ENCODE measurements at places on chromosomes 13 and 19.
A peak's percentile ranks its signal among the peaks of the same experiment; 100 is the strongest.

DNA sequence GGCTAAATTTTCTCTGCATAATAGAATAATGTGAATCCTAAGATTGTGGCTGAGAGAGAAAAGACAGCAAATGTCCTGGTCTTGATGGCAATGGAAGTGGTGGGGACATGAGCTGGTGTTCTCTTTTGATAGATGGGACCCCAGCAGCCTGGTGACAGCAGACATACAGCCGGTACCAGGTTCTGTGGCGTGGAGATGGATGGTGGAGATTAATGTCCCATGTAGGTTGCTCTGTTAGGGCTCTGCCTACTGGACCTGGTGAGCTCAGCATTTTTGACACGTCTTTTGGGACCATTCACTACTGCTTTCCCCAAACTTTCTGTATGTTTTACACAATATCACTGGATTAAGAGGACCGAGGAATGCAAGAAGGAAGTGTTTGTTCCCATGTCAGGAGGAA lies 8.2 kb upstream of the SIGLEC14 start:
- peak; percentile 80 for DNase-seq

GRCh38 chr13:85725433-85725832 lies 73.8 kb downstream of the SLITRK6 start:
- DNase-seq, result no peak

DNA sequence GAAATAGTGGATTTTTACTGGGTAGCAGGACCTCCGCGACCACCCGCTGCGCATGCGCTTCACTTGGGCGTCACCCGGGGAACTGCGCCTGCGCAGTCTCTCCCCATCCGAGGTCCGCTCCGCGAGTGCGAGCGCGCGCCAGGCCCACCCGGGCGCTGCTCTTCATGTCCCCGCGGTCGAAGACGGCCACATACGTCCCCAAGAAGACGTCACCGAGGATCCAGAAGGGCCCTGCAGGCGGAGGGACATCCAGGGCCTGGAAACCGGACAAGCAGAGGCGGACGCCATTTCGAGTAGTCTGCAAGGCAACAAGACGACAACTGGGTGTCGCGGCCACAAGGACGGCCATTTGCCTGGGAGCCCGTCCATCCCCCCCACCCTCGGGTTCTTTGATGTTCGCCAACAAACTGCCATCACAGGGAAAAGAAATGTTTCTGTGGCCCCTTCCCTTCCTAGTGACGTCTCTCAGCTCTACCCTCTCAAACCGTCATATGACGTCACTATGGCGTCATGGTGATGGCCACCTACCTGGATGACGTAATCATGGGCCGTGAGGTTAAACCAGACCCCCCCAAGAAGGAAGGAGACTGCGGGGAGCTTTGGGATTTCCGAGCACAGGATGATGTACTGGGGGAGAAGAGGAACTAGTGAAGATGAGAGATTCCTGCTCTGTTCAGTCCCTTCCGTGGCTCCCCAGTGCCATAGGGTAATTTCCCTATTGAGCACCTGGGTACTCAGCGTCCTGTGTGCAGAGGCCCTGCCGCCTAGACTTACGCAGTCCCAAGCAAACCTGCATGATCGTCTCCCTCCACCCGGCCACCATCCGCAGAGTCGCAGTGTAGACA lies 6.7 kb downstream of the NAPSA start:
- no peak for DNase-seq

DNA sequence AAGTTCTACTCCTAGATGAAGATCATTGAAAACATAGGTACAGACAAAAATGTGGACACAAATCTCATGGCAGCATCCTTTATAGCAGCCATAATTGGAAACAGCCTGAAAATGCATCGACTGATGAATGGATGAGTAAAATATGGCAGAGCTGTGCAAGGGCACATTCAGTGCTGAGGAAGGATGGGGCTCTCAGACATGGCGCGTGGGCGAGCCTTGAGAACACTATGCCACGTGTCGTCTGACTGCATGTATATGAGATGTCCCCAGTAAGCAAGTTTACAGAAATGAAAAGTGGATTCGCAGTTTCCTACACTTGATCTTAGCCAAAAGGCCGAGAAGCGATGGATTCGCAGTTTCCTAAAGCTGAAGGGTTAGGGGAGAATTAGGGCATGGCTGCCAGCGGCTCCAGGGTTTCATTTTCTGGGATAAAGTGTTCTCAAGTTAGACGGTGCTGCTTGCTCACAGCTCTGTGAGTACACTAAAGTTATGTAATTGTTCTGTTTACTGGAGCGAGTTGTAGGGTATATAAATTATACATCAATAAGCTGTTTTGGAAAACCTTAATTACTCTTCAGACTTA lies 78.0 kb downstream of the RAB20 start:
- no peak for DNase-seq

DNA sequence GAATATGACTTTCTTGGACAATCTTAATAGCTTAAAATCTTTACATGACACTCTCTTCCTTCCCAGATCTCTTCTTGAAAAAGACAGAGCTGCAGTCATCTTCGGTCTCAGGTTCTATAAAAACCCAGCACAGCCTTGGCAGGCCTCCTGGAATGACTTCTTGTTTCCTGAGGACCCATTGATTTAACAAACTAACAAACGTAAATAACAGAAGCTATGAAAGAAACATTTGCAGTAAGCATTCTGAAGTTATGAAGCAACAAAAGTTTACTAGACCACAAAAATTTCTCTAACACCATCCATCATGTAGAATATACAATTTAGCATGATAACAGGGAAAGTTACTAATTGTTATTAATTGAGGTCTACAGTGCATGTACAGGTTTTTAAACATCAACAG lies 62.8 kb upstream of the STARD13 start:
- no peak for DNase-seq

GRCh38 chr13:99730403-99730802 lies 229.1 kb downstream of the TM9SF2 start:
- DNase-seq, result no peak

GRCh38 chr13:95741584-95742563 lies 64.9 kb downstream of the DNAJC3 start:
- no peak for DNase-seq

DNA sequence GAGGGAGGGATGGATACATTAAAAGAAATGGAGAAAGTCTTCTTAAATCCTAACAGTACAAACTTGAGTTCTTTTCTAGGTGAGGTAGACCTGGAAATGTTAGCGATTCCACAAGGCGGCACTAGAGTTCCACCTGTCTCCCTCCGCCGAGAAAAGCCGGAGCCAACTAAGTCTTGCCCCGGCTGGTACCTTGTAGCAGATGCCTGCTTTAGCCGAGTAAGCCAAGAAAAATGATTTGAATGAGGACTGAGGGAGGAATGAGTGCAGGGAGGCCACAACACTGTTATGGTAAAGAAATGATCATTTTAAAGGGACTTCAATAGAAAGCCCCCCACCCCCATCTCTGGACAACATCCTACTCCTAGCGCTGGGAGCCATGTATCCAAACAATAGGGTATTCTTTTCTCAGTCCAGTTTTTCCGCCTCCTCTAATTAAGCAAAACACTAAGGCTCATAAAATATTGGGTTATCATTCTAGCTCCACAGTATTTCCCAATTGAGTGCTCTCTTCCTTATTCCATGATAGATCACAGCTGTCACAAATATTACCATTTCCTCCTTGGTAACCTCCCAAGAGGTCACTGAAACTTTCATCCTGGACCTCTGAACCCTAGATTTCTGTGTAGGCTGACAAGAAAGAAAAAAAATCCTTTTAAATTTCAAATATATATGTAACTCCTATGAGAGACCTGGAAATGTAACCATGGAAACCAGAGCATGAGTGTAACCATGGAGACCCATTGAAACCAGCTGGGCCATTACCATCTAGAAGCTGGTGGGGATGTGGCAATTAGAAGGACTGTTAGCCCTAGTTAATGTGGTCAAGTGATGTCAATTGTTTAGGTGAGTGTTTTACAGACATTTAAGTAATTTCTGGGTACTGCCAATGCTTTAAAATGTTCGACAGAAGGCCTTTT lies 58.3 kb downstream of the GPALPP1 start:
- peak; percentile 86 for DNase-seq

DNA sequence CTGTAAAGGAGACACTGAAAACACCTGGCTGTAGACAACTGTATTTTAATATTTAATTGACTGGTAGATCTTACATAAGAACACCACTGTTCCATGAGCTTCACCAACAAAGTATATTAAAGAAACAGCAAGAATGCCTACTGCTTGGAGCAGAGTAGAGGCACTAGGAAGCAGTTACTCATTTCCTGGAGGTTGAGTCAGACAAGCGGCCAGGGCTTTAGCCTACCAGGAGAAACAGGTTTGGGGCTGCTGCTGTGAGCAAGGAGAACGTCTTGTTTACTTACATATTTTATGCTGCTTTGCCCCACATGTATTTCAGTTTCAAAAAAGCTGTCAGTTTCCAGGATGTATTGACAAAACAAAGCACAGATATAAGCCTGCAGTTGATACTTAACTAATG lies 33.4 kb downstream of the ALG5 start:
- DNase-seq, result peak; percentile 13

DNA sequence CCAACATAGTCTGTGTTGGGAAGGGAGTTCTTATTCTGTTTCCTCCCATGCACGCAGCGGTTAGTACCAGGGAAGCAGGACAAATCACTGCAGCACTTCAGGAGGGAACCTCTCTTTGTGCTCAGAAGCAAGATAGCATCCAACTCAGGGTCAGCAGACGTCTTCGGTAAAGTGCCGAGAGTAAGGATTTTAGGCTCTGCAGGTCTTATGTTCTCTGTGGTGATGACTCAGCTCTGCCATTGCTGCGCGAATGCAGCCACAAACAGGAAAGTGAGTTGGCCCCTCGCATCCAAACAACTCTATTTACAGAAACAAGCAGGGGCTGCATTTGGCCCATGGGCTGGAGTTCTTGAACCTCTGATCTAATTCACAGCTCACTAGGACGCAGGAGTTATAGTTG lies 122.1 kb upstream of the SPATA13 start:
- DNase-seq, result no peak

DNA sequence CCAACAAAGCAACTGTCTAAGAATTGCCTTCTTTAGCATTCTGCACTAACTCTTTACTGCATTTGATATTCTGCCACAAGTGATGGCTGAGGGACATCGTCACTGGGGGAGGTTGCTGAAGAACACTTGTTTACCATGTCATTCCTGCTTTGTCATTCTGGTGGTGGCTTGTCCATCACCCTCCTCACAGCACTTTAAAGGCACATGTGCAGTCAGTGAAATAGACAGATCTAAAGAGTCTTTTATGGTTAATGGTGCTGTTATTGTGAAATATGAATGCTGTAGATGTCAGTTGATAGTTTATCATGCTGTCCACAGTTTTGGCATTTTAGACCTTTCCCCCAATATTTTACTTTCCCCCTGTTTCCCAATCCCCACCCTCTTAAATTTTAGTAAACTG lies 120.9 kb upstream of the TSC22D1 start:
- DNase-seq, result no peak

- no peak for DNase-seq
Measured at GRCh38 chr13:102792396-102792795, 6.4 kb downstream of the POGLUT2 start.

DNA sequence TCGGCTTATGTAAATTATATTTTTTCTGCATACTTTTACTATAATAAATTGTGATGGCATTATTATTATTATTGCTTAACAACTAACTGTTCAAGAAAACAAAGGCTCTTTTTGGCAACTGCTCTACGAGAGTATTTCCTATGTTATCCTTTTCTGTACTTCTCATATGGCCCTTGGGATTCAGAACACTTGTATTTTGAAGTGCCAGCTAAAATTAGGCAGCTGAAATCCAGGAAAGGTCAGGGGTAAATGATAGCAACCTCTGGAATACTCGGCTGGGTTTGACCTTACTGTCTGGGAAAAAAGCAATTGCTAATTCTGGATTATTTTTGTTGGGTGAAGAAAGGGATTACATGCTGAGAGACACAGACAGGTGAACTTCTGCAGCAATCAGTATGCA lies 23.9 kb downstream of the EDNRB start:
- no peak for DNase-seq

- peak; percentile 67 for DNase-seq
Measured at GRCh38 chr13:77298426-77298825, 28.5 kb downstream of the MYCBP2 start.

- no peak for DNase-seq
Measured at GRCh38 chr19:48642862-48643261, 3.1 kb downstream of the CA11 start.

GRCh38 chr19:963486-963951 lies 20.6 kb upstream of the WDR18 start:
- DNase-seq, result no peak

GRCh38 chr13:59208405-59209195 lies 955.1 kb downstream of the DIAPH3 start:
- DNase-seq, result no peak

- DNase-seq, result no peak
Measured at GRCh38 chr13:112486386-112487126, 101.4 kb downstream of the TUBGCP3 start.

DNA sequence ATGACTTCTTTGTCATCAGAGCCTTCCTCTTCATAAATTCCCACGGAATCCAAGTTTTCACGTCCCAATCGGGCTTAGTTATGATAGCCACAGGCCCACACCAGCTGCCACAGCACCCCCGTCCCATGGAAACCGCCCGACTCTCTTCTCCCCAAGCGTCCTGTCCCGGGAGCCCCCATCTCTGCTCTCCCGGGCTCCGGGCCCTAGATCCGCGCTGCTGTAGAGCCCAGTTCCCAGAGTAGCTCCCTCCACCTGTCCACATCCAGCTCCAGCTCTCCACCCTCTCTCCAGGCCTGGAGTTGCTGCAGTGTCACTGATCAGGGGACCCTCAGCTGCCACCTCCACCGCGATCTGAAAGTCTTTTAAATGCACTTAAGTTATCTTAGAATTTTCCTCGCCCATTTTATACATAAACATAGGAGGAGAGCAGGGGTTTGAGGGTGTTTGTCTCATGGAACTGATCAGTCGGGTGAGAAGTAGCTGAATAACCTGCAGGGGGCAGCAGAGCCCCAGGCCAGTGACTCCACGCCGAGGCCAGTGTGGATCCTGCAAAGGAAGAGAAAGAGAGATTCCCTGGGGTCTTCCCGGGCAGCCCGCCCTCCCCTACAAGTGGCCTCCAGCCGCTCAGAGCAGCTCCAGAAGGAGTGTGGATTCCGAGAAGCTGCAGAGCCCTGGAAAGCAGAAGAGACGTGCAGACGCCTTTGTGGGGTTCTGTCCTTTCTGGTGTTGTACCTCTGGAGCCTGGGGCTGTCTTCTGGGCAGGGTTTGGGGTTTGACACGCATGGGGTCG lies 1.1 kb upstream of the ZNF763 start:
- DNase-seq, result peak; percentile 70

DNA sequence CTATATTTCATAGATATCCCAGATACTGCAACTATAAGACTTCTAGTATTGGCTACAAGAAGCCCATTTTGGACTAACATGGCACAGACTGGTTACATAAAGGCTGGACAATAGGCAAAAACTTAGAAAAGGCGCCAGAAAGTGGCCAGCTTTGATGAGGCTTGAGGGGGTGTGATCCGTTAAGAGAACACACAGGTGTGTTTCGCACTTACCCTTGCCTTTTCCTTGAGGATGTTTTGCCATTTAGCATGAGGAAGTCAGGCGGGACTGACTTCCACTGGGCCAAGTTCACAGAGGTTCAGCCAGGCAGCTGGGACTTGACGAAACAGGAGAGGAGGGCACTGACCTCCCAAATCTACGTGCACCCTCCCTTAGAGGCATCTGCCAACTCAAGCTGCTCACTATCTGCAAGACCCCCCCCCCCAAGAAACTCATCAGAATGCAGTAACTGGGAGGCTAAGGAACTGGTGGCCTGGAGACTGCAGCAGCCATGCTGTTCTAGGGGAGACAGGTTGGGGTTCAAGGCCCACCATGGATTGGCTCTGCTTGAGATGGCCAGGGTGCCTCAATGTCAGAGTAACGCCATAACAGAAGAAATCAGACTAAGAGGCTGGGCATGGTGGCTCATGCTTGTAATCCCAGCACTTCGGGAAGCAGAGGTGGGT lies 4.5 kb upstream of the LIN7B start:
- no peak for DNase-seq

- no peak for DNase-seq
Measured at GRCh38 chr13:41122838-41123237, 9.8 kb downstream of the KBTBD6 start.
